ENCODE measurements at places on chromosomes 2 and 18.

DNA sequence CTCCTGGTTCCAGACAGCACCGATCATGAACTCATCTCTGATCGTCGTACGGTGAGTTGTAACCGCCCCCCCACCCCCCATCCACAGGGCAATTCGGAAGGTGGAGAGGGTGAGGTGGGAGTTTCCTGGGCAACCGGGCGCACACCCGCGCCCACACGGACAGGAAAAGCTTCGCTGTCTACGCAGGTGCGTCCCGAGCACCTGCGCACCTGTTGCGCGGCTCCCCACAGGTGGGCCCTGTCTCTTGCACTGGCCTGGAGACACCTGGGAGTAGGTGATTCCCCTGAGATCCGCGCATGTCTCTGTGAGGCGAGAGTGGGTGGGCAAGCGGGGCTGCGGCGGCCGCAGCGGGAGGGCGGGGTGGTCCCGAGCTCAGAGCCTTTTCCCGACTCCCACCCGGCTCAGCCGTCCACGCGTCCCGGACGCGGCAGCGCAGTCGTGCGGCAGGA lies 459 bp upstream of the ATP6V1C2 start:
- no peak for DNase-seq

- DNase-seq, result no peak
Observed at GRCh38 chr2:88659538-88659915, 31.9 kb upstream of the RPIA start.

- no peak for DNase-seq
Observed at GRCh38 chr2:26324903-26325302, 21.0 kb upstream of the SELENOI start.

DNA sequence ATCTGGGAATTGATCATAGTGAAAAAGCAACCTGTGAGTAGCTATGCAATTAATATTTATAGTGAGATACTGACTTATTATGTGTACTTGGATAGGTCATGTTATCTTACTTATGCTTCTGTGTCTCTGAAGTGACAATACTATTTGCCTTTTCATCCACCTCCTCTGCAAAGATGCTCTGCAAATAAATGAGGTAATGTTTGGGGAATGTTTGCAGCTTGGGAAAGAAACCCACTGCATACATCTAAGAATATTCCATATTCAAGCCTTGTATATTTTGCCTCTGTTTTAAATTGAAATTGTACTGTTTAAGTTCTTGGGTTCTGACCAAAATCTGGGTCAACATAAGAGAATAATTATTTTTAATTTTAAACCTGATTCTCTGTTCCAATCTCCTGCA lies 217.4 kb upstream of the DTNA start:
- no peak for DNase-seq

GRCh38 chr2:55885127-55885943 lies 38.2 kb downstream of the EFEMP1 start:
- DNase-seq, result no peak

DNA sequence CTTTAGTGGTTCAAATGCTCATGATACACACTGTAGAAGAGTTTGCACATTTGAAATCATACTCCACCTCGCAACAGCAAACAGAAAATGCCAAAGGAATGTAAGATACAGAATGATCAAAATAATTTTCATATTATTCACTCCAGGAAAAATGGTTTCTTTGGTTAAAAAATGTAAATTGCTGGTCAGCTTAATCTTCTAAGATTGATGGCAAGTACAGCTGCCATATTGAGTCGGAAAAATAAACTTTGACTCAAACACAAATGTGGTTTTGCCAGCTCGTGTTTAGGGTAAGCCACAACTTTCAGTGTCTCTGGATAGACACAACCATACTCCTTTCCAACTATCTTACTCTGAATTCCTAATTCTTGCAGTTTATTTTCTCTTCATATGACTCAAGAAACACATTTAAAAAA lies 154.9 kb upstream of the SMIM21 start:
- DNase-seq, result no peak

- DNase-seq, result peak; percentile 48
Observed at GRCh38 chr18:77114415-77115191, 18.0 kb downstream of the MBP start.

DNA sequence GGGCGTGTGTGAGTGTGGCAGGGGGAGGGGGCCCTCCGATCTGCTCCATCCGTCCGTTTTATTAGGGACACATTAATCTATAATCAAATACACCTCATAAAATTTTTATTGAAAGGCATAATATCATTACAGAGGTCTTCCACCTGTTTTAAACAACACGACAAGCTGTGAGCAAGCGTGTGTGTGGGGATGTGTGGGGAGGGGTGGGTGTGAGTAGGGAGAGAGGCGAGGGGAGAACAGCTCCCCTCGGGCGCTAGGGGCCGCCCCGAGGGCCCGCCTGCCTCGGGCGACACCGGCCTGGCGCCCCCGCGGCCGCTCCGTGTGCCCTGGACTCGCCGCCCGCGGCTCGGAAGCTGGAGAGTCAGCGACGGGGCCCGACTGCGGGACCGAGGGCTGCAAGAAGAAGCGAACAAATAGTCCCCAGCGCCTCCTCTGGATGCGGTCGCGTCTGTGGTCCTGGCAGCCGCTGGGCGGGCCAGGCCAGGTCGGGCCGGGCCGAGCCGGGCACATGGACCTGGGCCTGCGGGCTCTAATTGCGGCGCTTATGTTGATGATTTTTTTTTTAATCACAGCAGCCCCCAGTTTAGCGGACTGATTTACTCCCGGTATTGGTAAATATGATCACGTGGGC lies 352 bp upstream of the HOXD9 start:
- no peak for DNase-seq

DNA sequence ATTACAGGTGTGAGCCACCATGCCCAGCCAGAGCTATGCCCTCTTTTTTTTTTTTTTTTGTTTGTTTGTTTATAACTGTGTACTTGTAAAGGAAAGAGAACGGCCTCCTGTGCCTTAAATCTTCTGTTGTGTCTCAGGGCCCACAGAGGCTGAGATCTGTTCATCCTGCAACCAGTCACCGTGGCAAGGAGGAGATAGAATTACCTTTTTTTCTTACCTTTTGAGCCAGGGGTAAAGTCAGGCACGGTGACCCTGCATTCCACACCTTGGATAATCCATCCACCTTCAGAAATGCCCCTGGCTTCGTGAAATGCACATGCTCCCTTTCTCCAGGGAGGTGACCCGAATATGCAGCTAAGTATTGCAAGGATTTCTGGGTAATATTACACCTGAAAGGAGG lies 12.8 kb downstream of the NEDD4L start:
- no peak for DNase-seq

DNA sequence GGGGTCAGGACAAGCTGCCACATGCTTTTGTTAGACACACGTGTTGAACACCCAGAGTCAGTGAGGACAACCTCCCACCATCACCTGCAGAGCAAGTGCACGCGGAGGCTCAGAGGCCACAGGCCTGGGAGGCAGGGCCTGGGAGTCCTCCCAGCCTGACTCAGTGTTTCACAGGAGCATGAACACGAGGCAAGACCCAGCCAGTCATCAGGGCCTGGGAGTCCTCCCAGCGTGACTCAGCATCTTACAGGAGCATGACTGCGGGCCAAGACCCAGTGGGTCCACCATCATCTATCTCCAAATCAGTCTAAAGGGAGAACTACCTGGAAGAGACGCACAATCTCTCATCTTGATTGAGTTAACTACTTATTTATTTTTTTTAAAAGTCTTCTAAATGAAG lies 112.6 kb upstream of the PXDN start:
- DNase-seq, result no peak

DNA sequence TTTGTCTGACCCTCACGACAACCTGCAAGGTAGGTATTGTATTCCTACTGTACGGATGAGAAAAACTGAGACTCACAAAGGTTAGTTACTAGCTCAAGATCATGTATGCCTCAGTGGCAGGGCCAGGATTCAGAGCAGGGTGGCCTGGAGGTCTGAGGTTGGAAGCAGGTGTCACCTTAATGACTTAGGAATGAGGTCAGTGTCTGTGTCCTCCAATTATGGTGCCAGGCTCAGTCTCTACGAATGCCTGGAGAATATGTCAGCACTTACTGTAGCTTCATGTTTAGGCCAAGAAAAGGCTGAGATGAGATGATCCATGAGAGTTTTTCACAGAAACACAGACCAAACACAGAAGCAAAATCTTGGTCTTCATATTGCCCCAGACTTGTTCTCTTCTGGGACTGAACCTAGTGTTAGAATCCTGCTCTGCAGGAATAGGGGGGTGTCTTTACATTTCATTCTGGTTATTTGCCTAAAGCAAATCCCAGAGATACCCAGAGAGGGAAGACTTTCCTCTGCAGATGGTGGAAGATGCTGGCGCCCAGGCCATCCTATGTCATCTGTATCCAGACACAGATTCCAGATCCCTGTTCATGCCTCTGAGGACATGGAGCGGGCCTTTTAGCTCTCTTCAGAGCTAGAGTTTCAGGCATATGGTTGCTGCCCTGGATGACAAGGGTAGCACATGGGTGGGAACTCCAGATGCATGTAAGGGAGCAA lies 16.3 kb upstream of the RAB10 start:
- DNase-seq, result no peak

- no peak for DNase-seq
Observed at GRCh38 chr18:49784427-49785185, 28.7 kb downstream of the ACAA2 start.

DNA sequence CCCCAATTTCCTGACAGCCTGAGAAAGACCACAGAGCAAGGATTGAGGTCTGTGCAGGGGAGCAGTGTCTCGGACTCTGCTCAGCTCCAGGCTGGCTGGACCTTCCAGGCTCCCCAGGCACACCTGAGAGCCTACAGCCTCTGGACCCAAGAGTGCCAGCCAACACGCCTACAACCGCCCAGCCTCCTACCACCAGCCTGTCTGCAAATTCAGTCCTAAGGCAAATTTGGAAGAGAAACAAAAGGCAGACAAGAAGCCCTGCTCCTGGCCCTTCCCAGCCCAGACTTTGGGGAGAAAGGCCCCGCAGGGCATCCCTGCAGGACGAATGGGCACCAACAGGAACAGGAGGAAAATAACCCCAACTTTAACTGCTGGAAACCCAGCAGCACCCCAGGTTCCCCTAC lies 1.9 kb downstream of the HS6ST1 start:
- DNase-seq, result peak; percentile 17

DNA sequence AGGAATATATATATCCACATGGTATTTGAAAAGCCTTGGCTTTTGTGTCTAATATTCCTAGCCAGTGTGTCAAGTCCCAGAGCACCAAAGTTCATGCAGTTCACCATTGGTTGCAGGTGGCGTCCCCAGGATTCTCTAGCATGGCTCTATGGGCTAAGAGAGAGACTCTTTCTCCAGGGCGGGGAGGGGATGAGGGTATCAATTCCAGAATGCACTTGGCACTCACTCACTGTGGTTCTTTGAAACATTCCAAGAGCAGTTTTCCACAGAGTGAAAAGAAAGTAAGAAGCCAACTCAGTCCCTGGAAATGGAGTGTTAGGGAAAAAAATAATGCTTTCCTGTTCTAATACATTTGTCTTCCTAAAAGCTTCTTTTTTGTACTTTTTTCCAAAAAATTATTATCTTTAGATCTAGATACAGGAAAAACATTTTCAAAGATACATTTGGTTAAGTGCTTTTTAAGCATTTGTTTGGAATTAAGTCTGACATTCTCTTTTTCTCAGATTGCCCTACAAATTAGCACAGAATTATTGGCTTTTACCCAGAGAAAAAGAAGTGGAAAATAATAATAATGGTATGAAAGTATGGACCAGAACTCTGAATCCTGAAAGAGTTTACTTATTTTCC lies 239.9 kb downstream of the PAX3 start:
- DNase-seq, result no peak

Data from activated T-cell treated with anti-CD3 and anti-CD28 coated beads, Interleukin-2, amount 50 U/mL, for 1 hour (primary cell).